Small intestine (tissue), 16 donors: ENCODE measurements at places on chromosomes 4 and X.

DNA sequence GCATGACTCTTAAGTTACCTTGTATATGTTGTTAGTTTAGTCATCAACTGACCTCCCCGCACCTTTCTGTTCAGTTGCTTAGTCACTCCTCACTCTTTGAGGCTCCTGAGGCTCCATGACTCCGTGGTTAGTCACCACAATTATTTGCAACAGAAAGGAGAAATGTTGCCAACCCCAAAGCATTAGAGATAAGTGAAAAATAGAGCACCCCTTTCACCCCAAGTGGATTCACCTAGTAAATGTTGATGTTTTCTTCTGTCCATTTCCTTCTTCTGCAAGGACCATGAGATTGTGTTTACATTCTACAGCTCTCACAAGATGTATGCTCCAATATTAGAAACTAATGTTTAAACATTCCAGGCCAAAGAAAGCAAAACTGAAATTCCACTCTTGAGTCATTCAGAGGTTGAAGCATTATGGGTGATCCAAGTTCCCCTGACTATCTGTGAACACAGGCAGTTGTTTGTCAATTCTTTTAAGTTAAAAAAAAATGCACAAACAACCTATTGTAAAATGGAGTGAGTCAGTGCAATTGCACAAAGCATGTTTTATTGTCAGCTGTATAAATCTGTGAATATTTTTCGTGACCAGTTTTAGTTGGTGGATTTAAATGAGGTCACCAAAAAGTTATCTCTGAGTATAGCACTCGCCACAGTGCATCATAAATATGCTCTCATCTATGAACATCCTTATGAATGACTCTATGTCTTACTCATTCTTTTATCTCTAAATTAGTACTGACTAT is 552.4 kb upstream of the MAGEB2 start:
- no peak for DNase-seq

DNA sequence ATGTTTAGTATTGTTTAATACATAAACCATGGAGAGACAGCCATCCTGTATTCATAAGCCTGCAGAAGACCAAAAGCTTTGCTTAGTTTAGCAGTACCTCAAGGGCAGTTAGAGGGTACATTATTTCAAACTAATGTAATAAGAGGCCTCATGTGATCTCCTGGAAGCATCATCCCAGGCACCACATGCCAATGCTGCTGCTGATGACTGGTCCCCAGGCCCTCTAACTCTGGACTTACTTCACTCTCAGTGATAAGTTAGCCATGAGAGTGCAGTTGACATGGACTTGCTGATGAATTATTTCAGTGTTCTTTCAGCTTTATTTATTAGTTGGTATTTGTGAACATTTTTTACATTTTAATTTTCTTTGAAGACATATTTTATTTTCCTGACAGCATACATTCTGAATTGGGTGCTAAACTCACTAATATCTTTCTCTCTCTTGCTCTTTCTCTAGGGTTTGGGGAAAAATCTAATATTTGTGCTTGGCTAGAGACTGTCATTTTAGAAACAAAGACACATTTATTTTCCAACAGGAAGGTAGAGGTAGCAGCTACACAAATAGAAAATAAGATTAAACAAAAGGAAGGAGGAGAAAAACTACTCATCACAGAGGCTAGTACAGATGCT is 207.8 kb downstream of the NPFFR2 start:
- no peak for DNase-seq

- DNase-seq, result no peak
Observed at GRCh38 chr4:188403272-188403671, 264.0 kb downstream of the TRIML1 start.

DNA sequence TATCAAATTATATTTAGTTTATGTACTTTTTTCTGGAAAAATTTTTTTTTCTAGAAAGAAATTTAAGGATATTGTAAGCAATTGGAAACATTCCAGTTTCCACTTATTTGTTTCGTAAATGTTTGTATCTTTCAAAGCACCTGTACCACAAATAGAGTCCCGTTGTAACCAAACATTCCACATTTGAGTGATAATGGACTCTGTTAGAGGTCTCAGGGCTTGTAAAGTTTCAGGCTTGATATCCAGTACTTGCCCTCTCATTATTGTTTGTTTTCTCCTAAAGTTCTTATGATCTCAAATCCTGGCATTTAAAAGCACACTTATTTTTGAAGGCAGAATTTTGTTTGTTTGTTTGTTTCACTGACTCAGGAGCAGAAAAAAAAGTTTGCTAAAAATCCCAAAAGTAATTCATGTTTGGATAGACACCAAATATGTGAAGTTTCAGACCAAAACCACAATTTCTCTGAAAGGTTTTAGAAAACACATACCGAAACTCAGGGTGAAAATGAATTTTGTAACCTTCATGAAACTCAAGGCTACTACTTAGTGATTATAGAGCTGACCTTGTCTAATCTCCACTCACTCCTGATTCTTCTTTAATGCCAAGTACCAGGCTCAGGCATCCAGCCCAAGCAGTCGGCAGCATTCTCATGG is 5.7 kb upstream of the TMEM192 start:
- DNase-seq, result no peak

DNA sequence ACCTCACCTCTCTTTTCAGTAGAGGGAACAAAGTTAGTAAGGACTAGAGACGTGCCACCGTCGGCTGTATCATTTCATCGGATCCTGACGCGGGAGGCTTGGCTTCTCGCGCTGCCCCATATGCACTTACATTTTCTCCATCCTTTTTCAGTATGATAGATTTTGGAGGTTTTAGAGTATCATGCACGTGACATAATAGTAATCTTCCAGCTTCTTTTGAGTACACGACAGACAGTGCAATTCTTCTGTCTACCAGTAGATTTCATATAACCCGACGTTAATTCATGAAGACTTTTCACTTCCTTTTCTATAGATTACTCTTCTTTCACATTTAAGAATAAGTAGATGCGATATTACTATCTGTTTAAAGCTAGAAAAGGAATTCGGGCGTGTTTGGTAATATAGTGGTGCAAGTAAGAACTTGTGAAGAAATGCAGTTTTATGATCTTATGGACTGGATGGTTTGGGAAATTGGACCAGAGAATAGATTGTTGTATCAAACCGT is 1.0 kb downstream of the CDS1 start:
- no peak for DNase-seq

DNA sequence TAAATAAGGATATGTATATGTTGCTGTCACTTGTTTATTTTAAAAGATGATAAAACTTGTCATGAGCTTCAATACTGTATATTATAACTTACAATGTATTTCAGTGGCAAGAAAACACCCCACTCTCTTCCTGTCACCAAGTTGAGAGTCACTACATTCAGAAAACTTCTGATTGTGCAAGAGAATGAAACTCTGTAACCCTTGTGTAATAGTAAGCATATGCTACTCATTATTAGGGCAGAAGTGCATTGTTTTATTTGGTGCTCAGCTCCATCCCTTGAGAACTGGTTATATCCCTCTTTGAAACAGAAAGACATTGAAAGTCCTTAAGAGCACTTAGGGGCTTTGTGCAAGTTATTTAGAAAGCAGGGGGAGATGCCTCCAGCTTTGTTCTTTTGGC is 594.5 kb downstream of the ARAP2 start:
- DNase-seq, result no peak

- no peak for DNase-seq
Observed at GRCh38 chrX:119359618-119360382, 39.3 kb upstream of the SLC25A43 start.

DNA sequence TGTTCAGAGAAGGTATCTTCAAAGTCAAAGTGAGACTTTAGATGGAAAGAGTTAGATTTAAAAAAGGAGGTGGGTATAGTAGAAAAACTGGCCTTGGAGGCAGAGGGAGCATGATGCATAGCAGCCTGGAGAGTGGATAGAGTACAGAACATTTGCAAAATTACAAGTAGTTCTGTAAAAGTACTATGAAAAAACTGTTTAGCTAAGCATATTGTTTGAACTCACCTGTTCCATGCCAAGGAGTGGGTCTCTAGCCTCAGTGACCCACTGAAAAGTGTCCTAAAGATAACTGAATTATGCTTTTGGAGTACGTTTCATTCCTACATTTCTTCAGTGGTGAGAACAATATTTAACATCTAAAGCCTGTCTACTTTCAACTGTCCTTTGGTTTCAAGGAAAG is 218.9 kb downstream of the NAP1L3 start:
- DNase-seq, result no peak

DNA sequence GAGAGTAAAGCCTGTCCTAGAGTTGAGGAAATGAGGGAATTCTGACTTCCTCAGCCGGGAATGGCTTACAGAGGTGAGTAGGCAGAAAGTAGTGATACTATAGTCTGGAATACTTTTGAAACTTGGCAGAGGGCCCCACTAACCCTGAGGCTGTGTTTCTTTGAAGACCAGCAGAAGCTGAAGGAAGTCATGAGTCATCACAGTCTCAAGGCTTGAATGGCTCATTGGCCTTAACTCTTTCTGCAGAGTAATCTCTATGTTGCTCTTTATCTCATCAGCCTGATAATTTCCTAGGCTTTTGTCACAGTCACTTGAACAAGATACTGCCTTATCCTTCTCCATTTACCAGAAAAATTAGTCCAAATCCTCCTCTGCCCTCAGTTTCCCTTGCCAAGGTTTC is 80.8 kb downstream of the ANKRD50 start:
- DNase-seq, result peak; percentile 53

- DNase-seq, result no peak
Observed at GRCh38 chrX:74923942-74924448, 1.3 kb downstream of the NEXMIF start.

- peak; percentile 65 for DNase-seq
Observed at GRCh38 chr4:83150653-83151330, 36.3 kb upstream of the PLAC8 start.

DNA sequence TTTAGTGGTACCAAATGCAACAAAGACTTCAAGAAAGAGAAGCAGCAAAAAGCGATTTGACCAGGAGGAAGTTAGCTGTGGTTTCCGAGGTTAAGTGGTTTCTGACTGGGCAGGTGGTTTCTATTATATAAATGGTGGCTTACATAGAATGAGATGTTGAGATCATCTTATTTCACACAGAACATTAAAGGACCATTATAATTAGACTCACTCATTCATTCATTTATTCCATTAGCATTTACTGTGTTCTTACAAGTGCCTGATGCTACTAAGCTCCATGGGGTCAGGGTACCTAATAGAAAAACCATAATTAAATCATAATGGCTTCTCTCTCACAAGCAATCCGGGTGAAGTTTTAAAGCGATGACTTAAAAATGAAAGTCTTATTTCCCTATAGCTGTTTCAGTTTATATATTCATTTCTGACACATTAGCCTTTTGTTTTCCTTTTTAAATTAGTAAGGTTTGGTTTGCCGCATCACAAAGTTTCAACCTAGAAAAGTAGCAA is 10.6 kb downstream of the TSPAN6 start:
- no peak for DNase-seq

DNA sequence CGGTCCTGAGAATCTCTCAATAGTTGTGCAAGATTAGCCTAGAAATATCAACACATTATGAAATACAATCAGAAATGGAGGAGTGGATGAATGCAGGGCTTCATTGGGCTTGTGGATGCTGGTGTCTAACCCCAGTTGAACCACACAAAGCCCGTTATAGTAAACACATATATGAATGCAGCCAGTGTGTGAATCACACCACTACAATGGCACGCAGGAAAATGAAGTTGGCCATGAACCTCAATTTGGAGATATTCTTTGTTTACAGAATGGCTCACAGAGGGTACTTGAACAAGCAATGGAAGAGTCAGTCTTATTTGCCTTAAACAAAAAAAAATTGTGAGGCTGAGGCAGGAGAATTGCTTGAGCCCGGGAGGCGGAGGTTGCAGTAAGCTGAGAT is 57.8 kb downstream of the SOD3 start:
- no peak for DNase-seq

- no peak for DNase-seq
Observed at GRCh38 chr4:3313556-3314228, 20.9 kb downstream of the RGS12 start.

- DNase-seq, result peak; percentile 3
Observed at GRCh38 chr4:165248102-165248501, 40.7 kb downstream of the KLHL2 start.

- no peak for DNase-seq
Observed at GRCh38 chrX:95612350-95612749, 1072.3 kb upstream of the DIAPH2 start.

GRCh38 chr4:30122711-30123110 is 597.5 kb upstream of the PCDH7 start:
- DNase-seq, result no peak

- DNase-seq, result peak; percentile 47
Observed at GRCh38 chr4:156581282-156582063, 390.1 kb downstream of the PDGFC start.

DNA sequence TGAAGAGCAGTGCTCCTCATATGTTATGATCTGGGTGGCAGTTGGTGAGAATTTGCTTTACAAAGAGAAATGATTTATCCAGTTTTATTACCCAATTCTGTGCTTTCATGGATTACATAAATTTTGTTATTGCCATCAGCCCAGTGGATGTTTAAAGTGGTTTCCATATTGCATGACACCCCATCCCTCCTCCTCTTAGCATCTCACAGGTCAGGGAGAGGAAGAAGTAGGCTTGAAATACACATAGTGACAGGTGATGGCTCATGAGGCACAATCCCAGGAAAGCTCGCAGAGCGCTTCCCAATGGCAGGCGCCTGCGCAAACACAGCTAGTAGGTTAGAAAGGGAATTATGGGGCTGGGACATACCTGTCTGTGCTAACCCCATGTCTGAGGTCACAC is 47.7 kb upstream of the GATB start:
- no peak for DNase-seq
